ENCODE measurements at places on chromosomes 7 and 10.

DNA sequence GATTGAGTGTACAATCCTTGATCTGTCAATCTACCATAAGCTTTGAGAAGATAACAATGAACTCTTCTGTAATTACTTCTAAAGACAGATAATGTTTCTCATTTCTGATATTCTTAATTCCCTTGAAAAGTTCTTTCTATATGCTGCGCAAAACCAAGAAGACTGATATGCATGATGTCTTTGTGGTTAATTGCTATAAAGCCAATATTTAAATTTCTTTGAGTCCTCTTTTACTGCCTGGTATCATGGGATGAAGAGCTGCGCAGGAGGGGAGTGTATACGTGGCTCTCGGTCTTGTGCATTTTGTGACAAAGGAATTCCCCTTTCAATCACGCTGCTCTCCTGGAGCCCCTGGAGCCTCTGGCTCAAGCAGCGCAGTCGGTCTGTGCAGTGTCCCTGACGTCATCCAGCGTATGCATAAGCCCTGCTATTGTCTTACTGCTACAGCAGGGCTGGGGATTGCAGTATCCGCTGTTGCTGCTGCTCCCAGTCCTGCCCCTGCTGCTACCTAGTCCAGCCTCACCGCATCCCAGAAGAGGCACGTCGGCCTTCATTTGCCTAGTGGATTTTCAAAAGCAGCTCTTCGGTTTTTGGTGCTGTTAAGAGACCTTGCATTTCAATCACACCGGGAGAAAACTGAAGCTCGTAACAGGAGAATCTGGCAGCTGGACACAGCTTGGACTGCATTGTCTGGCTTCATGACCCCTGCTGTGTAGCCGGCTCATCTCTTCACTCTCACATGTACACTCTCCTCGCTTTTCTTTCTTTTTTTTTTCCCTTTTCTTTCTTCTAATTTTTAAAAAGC is 66.7 kb downstream of the ST7 start:
- no peak for DNase-seq

- no peak for DNase-seq
Measured at GRCh38 chr7:91503934-91504555, 239.8 kb downstream of the FZD1 start.

GRCh38 chr10:15209827-15210509 is 41.5 kb upstream of the NMT2 start:
- DNase-seq = peak; percentile 68

DNA sequence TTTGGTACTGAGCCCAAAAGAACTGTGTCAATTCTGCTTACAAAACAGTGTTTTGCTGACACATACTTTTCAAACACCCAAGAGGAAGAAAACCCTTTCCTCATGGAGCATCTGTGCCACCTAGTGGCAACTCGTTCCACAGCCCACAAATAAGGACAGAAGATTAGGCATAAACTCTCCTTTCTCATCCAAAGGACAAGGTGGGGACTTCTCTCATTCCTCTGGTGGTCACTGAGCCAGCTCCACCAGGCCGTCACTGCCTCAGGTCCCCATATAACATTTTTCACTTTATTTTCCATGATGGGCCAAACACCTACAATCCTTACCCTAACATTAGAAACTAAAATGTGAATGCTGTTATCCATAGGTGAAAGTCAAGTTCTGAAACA is 76.9 kb downstream of the RNF216 start:
- peak; percentile 47 for DNase-seq
